ENCODE measurements at places on chromosomes 2 and 18. TPM values are rescaled to one million over a fixed set of nuclear protein-coding genes. Genes with fewer than 3 reads are reported as not detected.

Gene KATNAL2
- 4.2 TPM for total RNA-seq

Gene TSN
- 79.8 TPM for total RNA-seq

DNA sequence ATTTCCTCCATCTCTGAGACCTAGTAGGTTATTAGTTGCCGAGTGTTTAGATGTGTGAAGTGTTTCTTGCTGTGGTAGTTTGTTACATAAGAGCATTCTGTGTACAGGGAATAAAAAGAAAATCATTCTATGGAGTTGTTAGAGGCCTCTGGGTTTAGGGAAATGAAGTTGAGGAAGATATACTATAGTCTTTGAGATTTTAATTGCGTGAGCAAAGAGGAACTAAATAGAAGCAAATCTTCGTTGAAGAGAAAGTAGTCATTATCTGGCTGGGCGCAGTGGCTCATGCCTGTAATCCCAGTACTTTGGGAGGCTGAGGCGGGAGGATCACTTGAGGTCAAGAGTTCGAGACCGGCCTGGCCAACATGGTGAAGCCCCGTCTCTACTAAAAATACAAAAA is 19.0 kb downstream of the USP39 start:
- no peak for DNase-seq

DNA sequence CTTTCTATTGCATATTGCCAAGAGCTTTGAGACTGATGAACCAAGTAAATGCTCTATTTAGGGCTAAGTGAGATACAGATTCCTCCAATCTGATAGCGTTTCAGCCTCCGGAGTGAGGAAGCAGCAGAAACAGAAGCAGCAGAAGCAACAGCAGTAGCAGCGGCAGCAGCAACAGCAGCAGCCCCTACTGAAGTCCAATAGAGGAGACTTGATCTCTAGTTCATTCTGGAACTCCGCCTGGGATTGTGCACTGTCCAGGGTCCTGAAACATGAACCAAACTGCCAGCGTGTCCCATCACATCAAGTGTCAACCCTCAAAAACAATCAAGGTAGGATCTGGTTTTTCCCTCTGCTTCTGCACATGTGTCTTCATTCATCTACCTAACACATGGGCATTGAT is at the start of gene DPP10:
Gene DPP10, plus strand, starts transcription at position 132 of the 400 bp plus-strand sequence.
- DNase-seq = peak; percentile 92

Gene CABYR
- 10.0 TPM for total RNA-seq

Gene RESP18
- total RNA-seq = not detected

GRCh38 chr2:233247744-233248143 is 3.7 kb upstream of the ATG16L1 start:
- no peak for DNase-seq

- DNase-seq = peak; percentile 79
Observed at GRCh38 chr2:190407662-190408537, at the start of gene MFSD6. MFSD6 (plus strand) TSS chr2:190408355; CDS start chr2:190436030, 27,675 bp downstream.
